H1 (cell line): ENCODE measurements at places on chromosomes 11 and 22. TPM values are rescaled to one million over a fixed set of nuclear protein-coding genes. Genes with fewer than 3 reads are reported as not detected.

DNA sequence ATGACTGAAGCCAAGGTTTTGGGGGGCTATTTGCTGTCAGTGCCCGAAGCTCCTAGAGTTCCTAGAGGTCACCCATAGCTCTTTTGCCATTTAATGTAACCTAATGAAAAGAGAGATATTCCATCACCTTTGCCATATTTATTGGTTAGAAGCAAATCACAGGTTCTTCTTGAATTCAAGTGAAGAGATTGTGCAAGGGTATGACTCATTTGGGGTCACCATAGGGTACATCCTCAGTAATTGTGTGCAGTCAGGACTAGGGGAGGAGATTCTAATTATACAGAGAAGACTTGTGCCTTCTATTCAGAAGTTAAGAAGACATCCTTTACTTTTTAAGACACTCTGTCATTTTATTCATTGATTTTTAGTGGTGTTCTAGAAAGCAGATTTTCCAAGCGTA lies 6.9 kb upstream of the PRAME start:
- DNase-seq: no peak

- DNase-seq: no peak
Measured at GRCh38 chr22:24728790-24729637, 45.5 kb downstream of the PIWIL3 start.

DNA sequence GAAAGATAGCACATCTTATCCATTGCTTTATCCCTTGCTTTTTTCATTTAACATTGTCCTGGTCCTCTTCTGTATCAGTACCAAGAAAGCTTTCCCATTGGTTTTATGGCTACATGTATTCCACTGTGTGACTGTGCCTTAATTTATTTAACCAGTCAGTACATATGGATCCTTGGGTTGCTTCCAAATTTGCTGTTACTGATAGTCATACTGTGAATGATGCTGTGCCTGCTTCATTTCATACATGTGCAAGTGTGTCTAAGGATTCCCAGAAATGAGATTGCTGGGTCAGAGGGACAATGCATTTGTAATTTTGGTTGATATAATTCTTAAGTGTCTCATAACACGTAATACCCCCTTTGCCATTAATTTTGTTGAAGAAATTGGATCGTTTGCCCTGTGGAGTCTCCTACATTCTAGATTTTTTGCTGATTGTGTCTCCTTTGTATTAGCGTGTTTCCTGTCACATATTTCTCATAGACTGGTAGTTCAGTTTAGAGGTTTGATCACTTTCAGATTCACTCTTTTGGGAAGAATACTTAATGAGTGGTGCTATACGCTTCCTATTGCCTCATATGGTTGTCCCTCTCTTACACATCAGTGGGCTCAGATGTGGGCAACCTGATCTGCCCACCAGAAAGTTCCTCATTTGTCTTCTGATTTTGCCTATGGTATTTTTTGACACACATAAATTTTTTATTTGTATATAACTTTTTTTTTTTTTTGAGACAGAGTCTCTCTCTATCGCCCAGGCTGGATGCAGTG lies 35.3 kb downstream of the MYBPC3 start:
- DNase-seq: no peak

DNA sequence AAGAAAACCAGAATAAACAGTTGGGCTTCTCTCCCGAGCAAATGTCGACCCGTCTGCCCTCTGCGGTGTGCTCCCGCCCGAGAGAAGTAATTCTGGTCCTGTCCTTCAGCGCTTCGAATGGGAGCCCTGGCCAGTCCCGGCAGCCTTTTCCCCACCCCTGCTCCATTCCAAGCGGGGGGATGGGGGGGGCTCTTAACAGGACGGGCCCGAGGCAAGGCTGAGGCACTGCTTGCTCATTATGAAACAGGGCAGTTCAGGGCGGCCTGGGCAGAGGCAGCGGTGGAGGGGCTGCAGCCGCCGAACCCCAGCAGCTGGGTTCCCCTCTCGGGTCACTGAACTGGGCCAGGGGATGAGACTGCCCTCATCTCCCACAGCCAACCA lies 9.1 kb downstream of the BACE1-AS start:
- peak; percentile 63 for DNase-seq

- DNase-seq: no peak
Measured at GRCh38 chr11:57275582-57275981, 38.5 kb upstream of the APLNR start.

DNA sequence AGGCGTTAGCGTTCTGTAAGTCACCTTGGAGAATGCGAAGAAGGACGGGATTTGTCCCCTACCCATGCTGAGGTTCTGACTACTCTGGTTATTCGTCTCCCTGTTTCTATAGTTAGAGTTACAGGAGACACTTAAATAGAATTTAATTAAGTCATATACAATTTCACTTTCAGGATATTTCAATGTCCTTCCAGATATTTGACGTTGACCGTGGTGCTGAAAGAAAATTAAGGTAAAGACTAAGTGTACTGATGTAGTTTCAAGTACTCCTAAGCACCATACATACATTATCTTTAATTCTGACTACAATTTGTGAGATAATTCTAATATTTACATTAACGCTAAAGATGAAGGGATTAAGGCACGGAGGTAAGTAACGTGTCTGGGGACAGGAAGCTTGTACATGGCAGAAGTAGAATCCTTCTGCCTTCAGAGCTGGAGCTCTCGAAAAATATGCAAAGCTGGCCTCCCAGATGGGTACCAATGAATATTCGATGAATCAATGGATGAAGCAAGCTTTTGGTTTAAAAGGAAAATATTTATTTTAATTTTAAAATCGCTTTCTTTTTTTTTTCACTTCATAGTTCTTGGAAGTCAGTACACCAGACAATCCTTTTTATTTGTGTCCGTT lies 539 bp upstream of the SLC36A4 start:
- no peak for DNase-seq

DNA sequence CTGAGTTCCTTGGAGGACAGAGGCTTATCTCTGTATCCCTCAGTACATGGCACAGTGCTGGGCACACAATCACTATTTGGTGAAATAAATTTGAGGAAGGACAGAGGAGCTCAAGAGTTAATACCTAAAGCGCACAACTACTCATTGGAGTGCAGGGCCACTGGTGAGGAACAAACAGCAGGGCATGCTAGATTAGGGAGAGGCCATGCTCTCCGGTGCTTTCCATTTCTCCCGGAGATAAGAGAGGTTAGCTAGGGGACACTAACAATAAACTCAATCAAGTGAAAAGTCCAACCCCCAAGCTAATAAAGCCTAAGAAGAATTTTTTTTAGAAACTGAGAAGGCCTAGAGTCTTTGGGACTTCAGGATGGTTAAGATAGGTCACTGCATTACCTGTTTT lies 29.1 kb downstream of the NFRKB start:
- DNase-seq: no peak

- no peak for DNase-seq
Measured at GRCh38 chr11:119891055-119891768, 162.2 kb upstream of the NECTIN1 start.

GRCh38 chr11:60905047-60905446 lies 1.3 kb downstream of the PRPF19 start:
- no peak for DNase-seq

SLC22A9 gene
- total RNA-seq: not detected in 2 replicates

OSBP2 gene
- total RNA-seq: 3.4 and 3.7 TPM in 2 replicates

FZD4 gene
- total RNA-seq: 6.8 and 7.1 TPM in 2 replicates

PNPLA3 gene
- total RNA-seq: 23.4 and 24.6 TPM in 2 replicates

KRTAP5-2 gene
- not detected in 2 replicates for total RNA-seq

MOV10L1 gene
- not detected in 2 replicates for total RNA-seq

ARHGAP42 gene
- total RNA-seq: 33.3 and 33.5 TPM in 2 replicates

FREY1 gene
- total RNA-seq: 1.1 TPM in 1 of 2 replicates, not detected in the other

TEAD1 gene
- total RNA-seq: 62.8 and 67.4 TPM in 2 replicates

CYP2D6 gene
- total RNA-seq: 0.77 and 0.93 TPM in 2 replicates

TRIM21 gene
- 13.9 and 16.7 TPM in 2 replicates for total RNA-seq
